LHCN-M2 (cell line): ENCODE measurements at places on chromosomes 3 and 15. TPM values are rescaled to one million over a fixed set of nuclear protein-coding genes. Genes with fewer than 3 reads are reported as not detected.

- no peak for DNase-seq
Measured at GRCh38 chr3:56876916-56877315, 75.2 kb upstream of the ARHGEF3 start.

DNA sequence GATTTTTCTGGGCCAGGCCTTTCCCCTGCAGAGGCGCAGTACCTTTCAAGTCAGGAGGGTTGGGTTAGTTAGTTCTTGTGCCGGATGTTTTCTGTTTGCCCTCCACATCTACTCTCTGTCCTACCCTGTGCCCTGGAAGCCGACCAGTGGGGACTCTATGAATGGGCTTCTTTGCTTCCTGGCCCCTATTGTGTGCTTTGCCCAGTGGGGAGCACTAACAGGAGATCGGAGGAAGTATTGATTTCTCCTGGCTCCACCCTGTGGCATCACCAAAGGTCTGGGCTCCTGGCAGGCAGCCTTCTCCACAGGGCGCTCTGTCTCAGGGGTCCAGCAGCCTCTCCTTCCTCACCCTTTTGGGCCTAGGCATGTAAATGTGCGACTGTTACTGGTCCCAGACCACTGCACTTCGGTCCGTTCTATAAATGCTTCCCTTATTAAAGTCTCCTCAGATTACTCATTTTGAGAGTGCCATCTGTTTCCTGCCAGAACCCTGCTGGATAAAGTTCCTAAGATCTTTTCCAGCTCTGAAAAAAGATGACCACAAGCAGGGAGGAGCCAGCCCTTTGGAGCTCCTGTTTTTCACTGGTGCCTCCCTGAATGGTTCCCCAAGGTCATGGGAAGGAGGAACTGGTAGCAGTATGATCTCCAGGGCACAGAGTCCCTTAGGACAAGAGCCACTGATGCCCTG lies 44.5 kb downstream of the CTDSPL start:
- peak; percentile 89 for DNase-seq

GRCh38 chr3:82044930-82045705 lies 283.7 kb upstream of the GBE1 start:
- no peak for DNase-seq

- DNase-seq: no peak
Measured at GRCh38 chr3:109363634-109364033, 26.3 kb upstream of the DPPA4 start.

- DNase-seq: no peak
Measured at GRCh38 chr3:155631323-155632019, 113.4 kb downstream of the PLCH1 start.

GRCh38 chr3:132284781-132285619 lies 32.2 kb upstream of the ACP3 start:
- DNase-seq: no peak

- DNase-seq: no peak
Measured at GRCh38 chr3:195869413-195870001, 38.8 kb downstream of the TNK2 start.

DNA sequence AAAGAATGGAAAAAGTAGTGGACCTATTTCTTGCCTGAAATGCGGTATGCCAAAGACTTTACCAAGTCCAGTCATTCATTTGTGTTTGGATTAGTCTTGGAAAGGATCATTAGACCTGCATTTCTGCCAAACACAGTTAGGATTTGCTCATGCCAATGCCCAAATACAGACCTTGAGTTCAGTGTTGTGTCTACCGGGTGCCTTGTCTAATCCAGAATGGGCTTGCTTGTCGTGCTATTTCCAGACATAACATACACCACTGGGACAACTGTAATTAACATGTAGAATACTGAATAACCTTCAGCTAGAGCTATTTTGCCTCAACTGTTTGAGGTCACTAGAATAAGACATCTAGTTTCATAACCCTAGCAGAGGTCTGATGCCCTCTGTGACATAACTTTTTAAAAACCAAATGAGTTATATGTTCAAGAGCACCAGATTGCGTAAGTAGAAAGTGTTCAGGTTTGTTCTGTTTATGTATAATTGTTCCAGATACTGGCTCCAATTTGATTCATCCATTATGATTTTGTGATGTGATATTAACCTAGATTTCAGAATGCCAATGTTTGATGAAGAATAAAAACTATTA lies 145.3 kb upstream of the DPH6 start:
- no peak for DNase-seq

DNA sequence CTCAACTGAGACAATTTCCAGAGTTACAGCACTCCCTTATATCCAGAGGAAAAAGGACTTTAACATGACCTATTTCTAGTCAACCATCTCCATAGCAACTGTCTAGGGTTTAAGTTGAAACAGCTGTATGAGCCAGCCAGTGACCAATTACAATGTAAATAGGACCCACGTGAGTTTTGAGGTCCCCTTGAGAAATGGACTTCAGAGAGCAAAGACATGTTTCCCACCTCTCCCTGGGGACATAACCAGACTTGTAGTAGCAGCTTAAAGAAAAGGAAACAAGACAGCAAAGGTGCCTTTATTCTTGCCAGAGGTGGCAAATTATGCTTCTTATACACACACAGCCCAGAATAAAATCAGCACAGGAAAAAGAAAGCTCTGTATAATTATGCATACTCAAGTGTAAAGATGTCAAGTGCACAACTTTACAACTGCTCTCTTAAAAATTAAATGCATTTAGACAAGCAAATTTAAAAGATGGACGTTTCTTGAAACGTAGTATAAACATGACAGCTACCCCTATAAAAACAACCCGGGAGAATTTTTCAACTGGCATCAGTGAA lies 40.2 kb downstream of the SUMF1 start:
- peak; percentile 96 for DNase-seq

DNA sequence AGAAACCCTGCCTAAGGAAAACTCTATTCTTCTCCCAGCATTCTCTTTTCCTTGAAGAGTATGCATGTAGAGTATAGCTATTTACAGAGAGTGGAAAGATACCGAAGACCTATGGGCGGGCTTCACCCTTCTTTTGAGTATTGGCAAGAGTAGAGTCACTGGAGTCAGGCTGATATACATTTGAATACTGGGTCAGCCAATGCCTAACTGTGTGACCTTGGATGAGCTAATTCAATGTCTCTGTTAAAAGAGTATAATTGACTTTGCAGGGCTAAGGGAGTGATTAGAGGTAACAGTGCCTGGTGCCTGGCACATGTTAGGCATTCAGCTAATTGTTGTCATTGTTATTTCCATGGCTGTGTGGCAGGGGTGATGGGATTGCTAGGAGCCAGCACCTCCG lies 75.6 kb downstream of the TUSC7 start:
- no peak for DNase-seq

GRCh38 chr15:93895976-93896770 lies 335.2 kb upstream of the MCTP2 start:
- no peak for DNase-seq

- DNase-seq: no peak
Measured at GRCh38 chr15:43229977-43230376, 9.2 kb upstream of the EPB42 start.

- no peak for DNase-seq
Measured at GRCh38 chr15:95121191-95121590, 889.8 kb downstream of the MCTP2 start.

- no peak for DNase-seq
Measured at GRCh38 chr15:90037961-90038631, 37.0 kb downstream of the ZNF710 start.

- no peak for DNase-seq
Measured at GRCh38 chr3:73115806-73116205, 54.3 kb downstream of the EBLN2 start.

DNA sequence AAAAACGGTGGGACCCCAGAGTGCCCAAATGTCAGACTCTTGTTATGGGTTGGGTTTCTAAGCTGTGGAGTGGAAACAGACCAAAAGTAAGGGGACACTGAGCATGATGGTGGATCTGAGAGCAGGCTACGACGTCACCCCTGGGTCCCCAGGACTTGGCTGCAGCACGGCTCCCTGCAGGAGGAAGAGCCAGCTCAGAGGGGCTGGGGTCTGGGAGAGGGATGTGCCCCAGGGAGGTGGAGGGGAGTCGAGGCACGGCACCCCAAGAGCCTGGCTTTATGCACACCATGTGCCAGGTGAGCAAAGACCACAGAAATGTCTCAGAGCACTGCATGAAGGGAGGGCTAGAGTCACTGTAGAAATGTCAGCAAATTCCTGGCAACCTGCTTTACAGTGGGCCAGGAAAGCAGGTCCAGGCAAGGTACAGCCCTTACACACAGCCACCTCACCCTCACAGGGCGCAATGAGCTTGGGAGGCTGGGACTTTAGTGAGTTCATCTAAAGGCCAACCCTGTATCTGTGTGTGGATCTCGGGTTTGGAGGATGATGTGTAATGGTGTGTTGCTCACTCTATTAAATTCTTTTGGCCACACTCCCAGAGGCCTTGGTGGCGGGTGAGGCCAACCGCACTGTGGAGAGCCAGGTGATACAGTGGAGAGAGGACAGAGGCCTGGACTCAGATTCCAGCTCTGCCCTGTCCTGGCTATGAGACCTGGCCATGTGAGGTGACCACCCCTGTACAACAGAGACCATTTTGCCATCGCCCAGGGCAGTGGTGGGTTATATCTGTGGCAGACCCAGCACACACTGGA lies 14.1 kb downstream of the CTSH start:
- peak; percentile 86 for DNase-seq

- no peak for DNase-seq
Measured at GRCh38 chr3:126035362-126036050, 48.4 kb downstream of the SLC41A3 start.

- peak; percentile 71 for DNase-seq
Measured at GRCh38 chr15:85621094-85621493, 173.6 kb downstream of the KLHL25 start.

DNA sequence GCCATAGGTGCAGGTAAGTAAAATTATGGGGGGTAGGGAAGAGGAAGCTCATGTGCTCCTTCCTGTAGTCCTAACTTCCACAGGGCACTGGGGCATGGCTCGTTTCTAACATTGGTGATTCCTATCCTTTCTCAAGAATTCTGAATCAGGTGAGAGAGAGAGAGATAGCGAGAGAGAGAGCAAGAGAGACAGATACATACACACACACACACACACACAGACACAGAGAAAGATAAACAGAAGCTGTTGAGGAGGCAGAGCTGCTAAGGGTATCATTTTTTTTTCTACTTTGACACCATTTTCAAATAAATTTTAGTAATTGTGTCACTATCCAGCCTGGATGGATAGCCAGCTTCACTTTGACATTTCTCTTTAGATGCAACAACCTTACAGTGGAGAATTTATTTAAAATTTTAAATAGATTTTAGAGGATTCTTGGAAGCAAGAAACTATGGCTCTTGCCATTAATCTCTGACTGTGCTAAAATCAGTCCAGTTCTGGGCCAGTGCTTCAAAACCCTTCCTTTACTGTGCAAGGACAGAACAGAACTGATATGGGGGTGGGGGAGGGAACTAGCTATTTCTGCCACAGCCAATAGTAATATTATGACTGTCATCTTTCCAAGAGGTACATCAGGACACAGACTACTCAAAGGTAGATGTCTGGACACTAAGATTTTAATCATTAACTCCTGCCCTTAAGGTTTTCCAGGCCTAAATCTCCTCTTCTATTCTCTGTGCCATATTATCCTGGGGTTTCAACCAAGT lies 14.6 kb upstream of the RAMAC start:
- DNase-seq: no peak

DNA sequence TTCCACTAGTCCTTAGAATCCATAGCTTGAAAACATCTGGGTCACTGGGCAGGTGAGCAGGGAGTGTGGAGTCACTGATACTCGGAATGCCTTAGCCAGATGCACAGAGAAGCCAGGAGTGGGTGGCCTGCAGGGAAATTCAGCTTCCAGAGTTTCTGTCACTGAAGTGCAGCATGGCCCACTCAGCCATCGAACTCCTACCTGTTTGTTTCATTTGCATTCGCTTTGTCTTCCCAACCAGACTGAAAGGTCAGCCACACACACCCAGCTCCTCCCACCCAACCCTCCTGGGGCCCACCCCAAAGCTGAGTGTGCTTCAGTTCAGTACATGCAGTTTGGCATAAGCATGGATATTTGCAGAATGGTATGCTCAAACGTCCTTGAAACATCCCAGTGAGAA lies 124.5 kb upstream of the ATP10A start:
- no peak for DNase-seq

GRCh38 chr15:82942691-82943090 lies 9.8 kb downstream of the HOMER2 start:
- DNase-seq: peak; percentile 82

DNA sequence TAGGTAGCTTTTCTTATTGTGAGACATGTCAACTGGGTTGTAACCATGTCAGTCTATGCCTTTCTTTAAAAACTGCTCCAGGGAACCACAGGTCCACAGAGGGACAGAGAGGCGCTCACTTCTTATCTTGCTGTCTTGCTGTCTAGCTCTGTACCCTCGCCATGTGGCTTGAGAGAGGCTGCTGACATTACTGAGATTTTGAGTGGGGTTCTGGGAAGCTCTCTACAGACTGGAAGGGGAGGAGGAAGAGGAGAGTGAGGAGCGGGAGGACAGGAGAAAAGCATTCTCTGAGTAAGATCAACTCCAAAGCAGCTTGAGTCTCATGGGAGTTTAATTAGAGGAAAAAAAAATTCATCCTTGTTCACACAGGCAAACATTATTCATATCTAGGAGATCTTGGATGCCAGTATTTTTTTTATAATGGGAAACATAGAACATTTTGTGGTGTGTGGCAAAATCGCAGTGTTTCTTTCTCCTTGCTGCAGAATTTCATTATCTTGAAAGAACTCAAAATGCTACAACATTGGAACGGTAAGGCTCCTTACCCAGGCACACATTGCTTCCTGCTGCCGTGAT lies 1037.0 kb upstream of the NR2F2 start:
- no peak for DNase-seq

DNA sequence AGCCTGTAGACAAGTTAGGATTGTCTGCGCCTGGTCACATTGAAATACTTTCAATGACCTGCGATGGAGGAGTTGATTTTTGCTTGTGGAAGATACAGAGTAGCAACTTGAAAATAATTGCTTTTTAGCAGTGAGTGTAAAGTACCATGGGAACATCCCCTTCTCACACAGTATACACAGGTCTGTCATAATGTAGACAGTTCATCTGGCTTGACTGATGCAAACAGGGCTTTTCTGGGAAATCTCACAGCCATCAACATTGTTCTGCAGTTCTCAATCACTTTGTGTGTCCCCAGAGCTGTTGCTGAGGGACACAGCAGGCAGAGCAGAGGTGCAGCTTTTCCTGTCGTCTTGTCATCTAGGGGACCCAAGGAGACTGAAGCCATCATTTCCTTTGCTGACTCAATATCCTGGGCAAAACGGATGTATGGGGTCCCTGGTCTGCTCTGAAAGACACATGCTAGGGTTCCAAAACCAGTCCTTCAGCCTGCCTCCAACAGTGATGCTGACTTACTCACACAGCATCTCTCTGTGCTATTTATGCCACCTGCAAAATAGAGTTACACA lies 5.3 kb upstream of the REC114 start:
- DNase-seq: no peak

GRCh38 chr15:25985165-25985564 lies 122.0 kb upstream of the ATP10A start:
- no peak for DNase-seq

Gene PKM
- 3,615 and 3,840 TPM in 2 replicates for total RNA-seq

Gene AMIGO3
- 1.9 and 2.3 TPM in 2 replicates for total RNA-seq

Gene RPL35A
- total RNA-seq: 608 and 692 TPM in 2 replicates

Gene SV2B
- total RNA-seq: not detected in 2 replicates

Gene TMEM41A
- 8.9 and 9.2 TPM in 2 replicates for total RNA-seq

Gene P3H2
- total RNA-seq: 7.8 and 7.9 TPM in 2 replicates

Gene CGGBP1
- total RNA-seq: 60.1 and 68.1 TPM in 2 replicates

Gene IVD
- 26.2 and 32.3 TPM in 2 replicates for total RNA-seq

Gene SEC22C
- 79.2 and 90.2 TPM in 2 replicates for total RNA-seq
